ENCODE measurements at places on chromosomes 2 and 18.

- no peak for DNase-seq
Measured at GRCh38 chr2:46339200-46339599, 42.0 kb downstream of the EPAS1 start.

DNA sequence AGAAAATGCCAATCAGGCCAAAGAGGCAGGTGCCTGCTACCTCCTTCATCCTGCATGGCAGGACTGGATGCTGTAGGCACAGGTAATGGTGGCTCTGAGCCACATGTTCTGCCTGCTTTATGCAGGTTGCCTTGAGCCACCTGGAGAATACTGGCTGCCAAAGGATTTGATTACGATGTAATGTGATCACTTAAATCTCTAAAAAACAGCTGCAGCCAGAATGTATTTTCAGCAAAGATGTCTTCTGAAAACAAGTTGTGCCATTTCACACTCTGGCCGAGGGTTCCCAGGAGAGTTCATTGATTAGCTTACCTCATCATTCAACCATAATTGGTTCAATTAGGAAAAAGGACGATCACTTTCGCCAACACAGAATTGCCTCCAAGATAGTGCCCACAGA is 17.9 kb upstream of the MSGN1 start:
- no peak for DNase-seq

- DNase-seq: no peak
Measured at GRCh38 chr18:58977801-58978200, 113.1 kb downstream of the ZNF532 start.

DNA sequence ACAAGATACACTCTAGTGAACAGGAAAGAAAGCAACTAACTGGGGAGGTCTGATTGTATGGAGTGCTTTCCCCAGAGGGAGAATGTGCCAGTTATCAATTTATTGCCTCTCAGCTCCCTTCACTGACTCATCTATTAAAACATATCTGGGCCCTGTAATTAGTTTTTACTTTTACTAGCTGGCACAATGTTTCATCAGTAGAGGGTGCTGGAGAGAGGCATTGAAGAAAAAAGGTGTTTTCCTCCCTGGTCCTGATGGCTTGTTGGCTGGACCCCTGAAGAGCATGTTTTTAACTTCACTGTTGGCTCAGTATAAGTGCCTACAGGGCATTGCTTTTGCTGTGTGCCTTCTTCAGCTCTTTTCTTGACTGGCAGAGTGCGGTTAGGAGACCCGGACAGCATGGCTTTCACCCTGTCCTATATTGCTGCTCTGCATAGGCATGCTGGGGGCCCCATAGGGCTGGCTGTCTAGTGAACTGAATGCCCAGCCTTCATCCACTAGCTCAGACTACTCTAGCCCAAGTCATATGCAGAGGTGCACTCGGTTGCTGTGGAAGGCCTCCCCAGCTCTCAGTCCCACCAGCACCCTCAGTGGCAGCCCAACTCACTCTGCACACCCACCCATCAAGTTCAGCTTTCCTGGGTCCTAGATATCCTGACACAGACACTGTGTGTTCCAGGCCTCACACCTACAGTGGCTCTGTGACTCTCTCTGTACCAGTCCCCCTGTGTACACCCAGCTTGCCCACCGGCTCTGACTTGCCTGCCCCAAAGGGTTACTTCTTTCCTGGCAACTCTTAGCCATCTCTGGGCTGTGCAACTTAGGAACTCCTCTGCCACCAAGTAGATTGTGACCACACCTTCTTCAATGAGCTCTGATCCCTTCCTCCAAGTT is 62.3 kb upstream of the ACYP2 start:
- no peak for DNase-seq

GRCh38 chr2:66604326-66604725 is 169.4 kb downstream of the MEIS1 start:
- DNase-seq: no peak

DNA sequence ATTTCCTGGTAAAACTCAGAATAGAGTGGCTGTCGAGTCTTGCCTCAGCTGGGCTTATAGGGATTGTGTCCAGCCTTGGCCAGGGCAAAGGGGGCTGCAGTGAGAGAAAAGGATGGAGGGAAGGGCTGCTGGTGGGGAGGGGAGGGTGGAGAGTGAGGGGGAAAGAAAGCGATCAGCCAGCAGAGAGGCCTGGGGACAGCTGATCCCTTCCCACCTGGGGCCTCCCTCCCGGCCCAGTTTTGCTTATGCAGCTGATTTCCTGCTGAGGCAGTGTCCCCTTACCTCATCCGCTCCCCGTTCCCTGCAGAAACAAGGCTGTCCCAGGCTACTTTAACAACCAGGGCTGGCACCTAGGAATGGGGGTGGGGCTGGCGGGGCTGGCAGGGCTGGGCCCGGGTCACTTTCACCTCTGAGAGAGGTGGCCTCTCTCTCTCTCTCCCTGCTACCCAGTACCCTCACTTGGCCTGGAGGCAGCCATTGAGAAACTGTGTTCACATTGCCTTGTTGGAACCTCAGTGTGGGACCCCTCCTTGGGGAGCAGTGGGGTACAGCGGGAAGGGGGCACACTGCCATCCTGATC is 12.2 kb upstream of the GMPPA start:
- DNase-seq: no peak

- no peak for DNase-seq
Measured at GRCh38 chr18:28736951-28737350, 560.0 kb upstream of the CDH2 start.

- DNase-seq: no peak
Measured at GRCh38 chr2:142965443-142965842, 88.0 kb downstream of the KYNU start.

DNA sequence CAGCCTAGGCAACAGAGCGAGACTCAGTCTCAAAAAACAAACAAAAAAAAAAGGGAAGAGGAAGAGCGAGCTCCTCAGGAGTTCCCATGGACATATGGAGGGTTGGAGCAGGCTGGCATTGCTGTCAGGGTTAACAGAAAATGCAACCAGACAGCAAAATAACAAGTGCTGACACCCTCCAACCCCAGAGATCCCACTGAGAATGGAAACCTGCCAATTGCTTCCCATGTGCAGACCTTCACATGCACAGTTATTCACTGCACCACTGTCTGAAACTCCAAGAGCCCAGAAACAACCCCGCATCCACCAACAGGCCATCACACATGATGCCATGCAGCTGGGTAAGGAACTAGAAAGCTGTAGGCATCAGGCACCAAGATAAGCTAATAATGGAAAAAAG is 43.5 kb downstream of the TFCP2L1 start:
- DNase-seq: no peak
